KG1 (cell line): ENCODE measurements at places on chromosomes 5 and 9.

DNA sequence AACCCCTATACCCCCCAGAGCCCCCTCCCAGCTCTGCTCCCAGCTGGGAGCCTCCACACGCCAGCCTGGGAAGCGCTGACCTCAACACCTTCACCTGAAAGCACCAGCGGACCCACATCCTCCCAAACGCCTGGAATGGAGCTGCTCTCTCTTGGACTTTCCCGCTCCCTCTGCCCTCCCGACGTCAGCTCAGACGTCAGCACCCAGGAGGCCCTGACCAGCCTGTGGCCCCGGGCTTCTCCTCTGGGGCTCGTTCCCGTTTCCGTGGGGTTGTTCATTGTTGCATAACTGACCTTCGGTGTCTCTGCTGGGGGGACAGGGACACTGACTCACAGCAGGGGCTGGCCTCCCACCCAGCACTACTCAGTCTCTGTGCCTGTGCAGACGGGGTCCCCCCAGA is 35.0 kb upstream of the SLC6A3 start:
- no peak for DNase-seq

- no peak for DNase-seq
Observed at GRCh38 chr5:124738681-124739633, 7.5 kb downstream of the ZNF608 start.

- DNase-seq = no peak
Observed at GRCh38 chr5:94389515-94389899, 228.9 kb downstream of the KIAA0825 start.

- no peak for DNase-seq
Observed at GRCh38 chr5:73291873-73292272, 118.9 kb downstream of the TMEM174 start.

- no peak for DNase-seq
Observed at GRCh38 chr9:129146441-129146941, 31.6 kb downstream of the IER5L start.

- DNase-seq = no peak
Observed at GRCh38 chr5:10479154-10479721, 37.6 kb downstream of the ROPN1L start.

DNA sequence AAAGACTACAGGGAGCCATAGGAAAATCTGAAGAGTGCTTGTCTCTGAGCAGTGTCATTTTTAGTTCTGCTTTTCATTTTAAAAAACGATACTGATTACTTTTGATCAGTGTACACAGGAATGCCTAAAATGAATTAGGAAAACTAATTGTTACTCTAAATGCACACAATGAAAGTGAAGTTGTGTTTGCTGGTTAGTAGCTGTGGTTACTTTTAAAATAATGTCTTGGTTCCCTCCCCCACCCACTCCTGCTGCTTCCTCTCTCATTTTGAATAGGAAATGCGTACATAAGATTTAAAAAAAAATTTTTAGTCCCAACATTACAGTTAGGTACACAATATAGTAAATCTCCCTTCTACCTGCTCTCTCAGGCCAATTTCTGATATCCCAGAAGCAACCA is 47.5 kb upstream of the PLPP1 start:
- no peak for DNase-seq

- no peak for DNase-seq
Observed at GRCh38 chr5:88952344-88952743, 69.4 kb upstream of the MEF2C start.

- DNase-seq = no peak
Observed at GRCh38 chr5:119340597-119341218, 15.1 kb upstream of the TNFAIP8 start.

GRCh38 chr9:14453286-14453685 is 139.3 kb upstream of the NFIB start:
- DNase-seq = no peak

- DNase-seq = no peak
Observed at GRCh38 chr5:124995421-124995820, 249.0 kb upstream of the ZNF608 start.

GRCh38 chr5:133242221-133242835 is 190.5 kb downstream of the HSPA4 start:
- DNase-seq = no peak

DNA sequence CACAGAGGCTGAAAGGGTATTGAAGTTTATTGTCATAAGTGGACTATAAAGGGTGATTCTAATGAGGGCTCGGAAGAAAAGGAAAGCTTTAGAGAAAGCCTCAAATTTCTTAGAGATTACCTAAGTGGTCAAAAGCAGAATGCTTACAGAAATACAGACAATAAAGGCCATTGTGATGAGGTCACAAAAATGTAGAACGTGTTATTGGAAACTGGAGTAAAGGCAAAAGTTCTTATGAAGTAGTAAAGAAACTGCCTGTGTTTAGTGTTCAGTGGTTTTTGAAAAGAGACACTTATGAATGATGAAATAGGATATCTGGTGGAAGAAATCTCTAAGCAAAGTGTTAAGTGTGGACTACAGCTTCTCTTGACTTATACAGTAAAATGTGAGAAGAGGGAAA is 726.9 kb downstream of the DNAH5 start:
- DNase-seq = no peak

DNA sequence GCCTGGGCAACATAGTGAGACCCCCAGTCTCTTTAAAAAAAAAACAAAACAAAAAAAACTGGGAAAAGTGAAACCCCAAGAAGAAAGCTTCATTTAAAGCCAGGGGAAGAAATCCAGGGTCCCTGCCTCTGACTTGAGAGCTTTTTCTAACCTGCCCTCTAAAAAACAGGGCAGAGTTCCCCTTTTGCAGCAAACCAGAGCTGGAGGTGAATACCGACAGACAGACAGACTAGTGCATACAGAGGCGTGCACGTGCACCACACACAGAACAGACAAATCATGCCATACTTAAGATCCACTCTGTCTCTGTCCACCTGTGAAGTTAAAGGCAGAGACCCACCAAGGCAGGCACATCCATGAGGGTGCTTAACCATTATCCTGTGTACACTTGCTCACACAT is 11.7 kb upstream of the AQP3 start:
- DNase-seq = no peak

- DNase-seq = no peak
Observed at GRCh38 chr5:73853091-73853490, 227.1 kb downstream of the ARHGEF28 start.

DNA sequence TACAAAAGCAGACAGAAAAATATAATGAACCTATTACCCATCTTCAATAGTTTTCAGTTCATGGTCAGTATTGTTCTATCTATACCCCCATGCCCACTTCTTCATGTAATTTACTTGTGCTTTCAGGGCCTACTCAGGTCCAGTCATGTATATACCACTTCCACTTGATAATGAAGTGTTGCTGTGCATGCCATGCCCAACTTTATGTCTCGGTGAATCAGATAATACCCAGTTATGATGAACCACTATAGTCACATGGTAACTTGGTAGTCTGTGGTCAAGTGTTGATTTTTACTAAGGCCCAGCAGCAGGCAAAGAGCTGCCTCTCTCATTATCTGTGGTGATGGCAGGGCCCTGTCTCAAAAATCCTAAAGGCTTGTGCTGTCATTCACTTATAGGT is 70.7 kb upstream of the IL33 start:
- no peak for DNase-seq

DNA sequence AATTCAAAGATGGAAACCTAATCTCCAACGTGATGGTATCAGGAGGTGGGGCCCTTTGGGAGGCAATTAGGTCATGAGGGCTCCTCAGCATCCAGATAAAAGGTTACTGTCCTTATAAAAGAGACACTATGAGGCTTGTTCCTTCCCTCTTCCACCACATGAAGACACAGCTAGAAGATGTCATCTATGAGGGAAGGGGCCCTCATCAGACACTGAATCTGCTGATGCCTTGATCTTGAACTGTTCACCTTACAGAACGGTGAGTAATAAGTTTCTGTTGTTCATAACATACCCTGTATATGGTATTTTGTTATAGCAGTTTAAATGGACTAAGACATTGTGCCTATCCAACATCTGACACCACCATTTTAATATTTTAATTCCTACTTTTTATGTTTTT is 19.7 kb upstream of the CCNH start:
- DNase-seq = no peak

- DNase-seq = no peak
Observed at GRCh38 chr5:136620016-136620419, 254.7 kb upstream of the TRPC7 start.

DNA sequence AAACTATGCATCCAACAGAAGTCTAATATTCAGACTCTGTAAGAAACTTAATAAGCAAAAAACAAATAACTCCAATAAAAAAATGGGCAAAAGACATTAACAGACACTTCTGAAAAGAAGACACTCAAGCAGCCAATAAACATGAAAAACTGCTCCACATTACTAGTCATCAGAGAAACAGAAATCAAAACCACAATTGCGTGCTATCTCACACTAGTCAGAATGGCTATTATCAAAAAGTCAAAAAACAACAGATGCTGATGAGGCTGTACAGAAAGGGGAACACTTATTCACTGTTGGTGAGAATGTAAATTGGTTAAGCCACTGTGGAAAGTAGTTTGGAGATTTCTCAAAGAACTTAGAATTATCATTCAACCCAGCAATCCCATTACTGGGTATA is 101.2 kb upstream of the TRIM32 start:
- no peak for DNase-seq

GRCh38 chr5:171342362-171343111 is 33.5 kb downstream of the TLX3 start:
- DNase-seq = peak; percentile 74

- no peak for DNase-seq
Observed at GRCh38 chr9:27338527-27338903, 41.6 kb upstream of the EQTN start.

DNA sequence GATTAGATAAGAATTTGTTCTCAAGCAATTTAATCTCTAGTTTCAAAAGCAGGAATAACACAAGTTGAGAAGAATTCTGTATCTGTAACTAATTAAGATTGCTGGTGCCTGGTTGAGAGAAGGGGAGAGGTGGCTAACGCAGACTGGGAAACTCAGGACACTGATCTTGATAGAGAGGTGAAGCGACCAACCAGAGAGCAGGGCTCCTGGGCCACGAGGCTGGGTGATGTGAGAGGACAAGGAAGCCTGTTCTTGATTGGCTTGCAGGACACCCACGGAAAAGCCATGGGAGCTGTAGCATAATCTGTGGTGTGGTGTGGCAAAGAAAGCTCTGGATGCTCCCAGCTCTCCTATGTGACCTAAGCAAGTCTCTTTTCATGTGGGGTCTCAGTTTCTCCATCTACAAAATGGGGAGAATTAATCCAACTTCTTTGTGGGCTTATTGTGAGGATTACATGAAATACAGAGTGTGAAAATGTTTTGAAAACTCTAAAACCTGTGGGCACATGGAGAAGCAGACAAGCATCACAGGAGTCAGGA is 594.1 kb upstream of the BRINP1 start:
- DNase-seq = no peak

DNA sequence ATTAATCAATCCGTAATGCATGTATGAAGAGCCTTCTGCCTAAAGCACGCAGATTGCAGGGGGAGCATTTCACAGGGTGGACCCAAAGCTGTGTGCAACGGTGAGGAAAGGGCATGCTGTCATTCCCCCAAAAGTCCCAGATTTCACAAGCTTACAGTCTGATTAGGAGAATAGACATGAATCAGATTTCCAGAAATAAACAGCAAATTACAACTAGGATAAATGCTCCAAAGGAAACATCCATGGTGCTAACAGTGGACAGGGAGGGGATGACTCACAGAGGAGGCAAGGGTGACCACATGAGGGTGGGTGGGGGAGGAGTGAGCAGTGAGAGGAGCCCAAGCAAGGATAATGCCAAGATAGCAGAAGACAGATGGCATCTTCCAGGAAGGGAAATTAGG is 258.4 kb upstream of the TAS2R1 start:
- no peak for DNase-seq

GRCh38 chr9:79817438-79818004 is 245.8 kb downstream of the TLE4 start:
- no peak for DNase-seq

DNA sequence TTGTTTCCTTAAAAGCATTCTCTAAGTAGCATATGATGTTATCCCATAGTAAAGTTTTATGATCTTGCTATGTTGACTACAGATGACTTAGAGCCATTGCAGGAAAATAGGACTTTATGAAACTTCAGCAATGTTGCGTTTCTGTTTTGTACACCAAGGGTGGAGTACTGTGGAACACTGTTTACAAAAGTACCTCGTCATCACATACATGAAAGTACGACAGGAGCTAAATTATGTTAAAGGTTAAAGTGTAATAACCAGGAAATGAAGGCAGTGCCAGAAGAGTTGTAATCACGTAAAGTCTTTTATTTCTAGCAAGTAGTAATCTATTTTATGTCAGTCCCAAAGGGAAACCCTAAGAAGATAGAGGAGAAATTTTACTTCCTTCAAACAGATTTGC is 50.9 kb downstream of the C9orf85 start:
- DNase-seq = no peak

DNA sequence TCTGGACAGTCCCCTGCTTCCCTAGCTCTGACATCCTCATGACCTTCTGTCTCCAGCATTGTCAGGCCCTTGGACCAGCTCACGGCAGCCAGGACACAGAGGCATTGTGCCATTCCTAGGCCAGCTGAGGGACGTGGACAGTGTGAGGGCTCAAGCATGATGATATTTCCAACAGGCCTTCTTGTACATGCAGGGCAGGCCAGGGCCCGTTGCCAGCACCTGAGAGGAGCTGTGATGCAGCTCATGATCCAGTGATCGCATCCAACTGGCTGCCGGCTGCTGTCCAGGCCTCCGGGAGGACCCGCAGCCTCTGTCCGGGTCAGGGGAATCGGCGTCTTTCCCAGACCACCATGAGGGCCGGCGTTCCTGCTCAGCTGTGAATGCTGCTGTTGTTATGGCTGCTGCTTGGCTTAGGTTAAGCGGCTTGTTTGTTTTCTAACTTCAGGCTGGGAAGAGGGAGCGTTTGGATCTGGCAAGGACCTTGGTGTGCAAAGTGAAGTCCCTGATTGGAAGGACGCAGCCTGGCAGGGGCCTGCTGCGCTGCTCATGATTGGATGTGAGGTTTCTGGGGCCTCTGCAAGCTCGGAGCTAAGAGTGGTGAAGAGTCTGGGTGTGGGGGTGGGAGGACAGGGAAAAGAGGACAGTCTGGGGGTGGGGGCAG is 53.8 kb downstream of the PDZD2 start:
- no peak for DNase-seq

DNA sequence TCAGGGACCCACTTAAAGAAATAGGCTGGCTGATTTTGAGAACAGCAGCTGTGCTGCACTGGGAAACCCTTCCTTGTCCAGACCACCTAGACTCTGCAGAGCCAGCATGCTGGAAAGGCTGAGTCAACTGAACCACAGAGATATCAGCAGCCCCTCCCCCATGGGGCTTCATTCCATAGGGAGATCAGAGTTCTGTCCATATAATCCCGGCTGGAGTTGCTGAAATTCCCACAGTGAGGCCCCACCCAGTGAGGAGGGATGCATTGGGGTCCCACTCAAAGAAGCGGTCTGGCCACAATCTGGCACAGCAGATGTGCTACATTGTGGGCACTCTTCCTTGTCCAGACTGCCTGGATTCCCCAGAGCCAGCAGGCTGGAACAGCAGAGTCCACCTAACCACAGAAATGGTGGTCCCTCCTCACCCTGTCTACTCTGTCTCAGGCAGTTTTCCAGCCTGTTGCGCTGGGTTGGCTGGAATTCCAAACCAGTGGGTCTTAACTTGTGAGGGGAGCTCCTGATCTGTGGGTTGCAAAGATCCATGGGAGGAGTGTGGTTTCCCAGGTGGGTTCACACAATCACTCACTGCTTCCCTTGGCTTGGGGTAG is 127.1 kb downstream of the RNF180 start:
- no peak for DNase-seq

- no peak for DNase-seq
Observed at GRCh38 chr5:127369796-127370195, 79.2 kb downstream of the MEGF10 start.
